A172 (cell line): ENCODE measurements at places on chromosomes 5 and 9. TPM values are rescaled to one million over a fixed set of nuclear protein-coding genes. Genes with fewer than 3 reads are reported as not detected.

DNAI1 gene
- not detected in 2 replicates for total RNA-seq

LCN9 gene
- not detected in 2 replicates for total RNA-seq

DNA sequence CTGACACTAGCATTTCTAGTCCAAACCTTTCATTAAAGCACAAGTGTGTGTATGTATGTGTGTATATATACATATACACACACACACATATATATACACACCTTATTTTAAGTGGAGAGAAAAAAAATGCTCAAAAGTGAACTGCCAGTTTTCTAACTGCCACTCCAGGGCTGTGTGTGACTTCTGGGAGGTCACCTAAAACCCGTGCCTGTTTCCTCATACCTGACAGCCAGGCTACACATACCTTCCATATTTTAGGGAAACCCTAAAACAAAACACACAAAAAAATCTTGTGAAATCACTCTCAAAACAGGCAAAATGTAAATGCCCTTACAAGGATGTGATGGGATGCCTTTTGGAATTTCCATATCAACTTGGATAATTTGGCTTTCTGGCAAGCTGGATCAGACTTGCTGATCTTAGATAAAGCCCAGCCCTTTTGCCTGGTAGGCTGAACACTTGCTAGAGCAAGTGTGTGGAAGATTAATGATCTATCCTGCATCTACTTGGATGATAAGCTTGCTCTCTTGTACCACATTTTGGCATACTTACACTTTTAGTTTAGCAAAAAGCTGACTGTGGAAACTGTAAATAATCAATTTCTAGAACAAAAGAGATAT lies 127.8 kb downstream of the GNAQ start:
- no peak for DNase-seq

- no peak for DNase-seq
Measured at GRCh38 chr5:136799806-136800372, 434.5 kb upstream of the TRPC7 start.

DNA sequence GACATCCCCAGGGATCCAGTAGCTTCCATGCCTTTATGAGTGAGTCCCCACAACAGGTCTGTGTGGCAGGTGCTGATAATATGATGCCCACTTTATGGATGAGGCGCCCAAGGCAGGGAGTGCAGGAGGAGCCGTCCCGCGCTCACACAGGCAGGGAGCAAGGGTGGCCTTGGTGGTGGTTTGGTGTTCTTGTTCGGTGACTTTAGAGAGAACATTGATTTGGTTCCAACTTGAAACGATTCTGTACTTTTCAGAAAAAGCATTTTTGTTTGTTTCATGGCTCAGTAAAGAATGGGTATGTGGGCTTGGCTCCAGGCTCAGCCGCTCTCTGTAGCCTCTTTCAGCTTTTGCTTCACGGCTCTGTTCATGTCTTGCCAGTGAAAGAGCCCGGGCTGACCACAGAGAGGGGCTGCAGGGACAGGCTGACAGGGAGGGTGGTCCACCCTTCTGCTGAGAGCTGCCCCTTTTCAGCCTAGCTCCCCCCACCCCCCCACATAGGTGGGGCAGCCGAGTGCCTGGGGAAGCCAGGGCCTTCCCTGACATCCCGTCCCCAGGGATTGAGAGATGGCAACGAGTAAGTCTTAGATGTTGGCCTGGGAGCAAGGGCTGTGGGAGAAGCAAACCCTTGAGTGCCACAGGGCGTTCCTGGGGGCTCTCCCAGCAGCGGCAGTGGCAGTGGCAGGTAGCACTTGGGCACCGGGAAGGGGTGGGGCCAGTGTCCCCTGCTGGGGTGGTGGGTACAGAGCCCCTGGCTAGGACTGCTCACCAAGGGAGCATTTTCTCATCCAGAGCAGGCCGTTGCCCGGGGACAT lies 28.0 kb downstream of the NCS1 start:
- DNase-seq = no peak

- no peak for DNase-seq
Measured at GRCh38 chr5:5675511-5675910, 253.0 kb downstream of the ICE1 start.
